ENCODE measurements at places on chromosomes 7 and 10.

DNA sequence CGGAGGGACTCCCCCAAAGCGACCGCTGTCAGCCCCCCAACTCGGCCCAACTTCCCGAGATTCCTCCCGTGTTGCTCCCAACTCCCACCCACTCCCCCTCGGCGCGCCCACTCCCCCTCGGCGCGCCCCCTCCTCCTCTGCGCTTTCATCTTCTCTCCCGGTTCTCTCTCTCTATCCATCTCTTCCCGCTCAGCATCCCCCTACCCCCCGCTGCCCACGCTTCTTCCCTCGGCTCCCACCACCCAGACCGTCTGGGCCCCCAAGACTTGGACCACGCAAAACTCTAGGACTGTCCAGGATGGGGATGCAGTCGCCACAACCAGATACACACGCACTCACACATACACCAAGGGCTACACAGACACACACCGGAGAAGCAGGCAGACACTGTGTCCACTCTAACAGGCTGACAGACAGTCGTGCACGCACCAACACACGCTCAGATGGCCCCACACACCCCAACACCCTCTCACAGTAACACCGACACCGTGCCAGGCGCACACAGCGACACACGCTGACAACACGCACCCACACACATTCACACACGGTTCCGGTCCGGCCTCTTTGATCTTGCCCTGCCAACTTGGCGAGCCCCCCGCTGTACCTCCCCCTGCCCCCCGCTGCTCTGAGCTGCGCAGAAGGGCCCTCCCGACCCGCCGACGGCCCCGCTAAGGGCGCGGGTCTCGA, 1.1 kb downstream of the GRID1 start:
- DNase-seq: no peak

- peak; percentile 68 for DNase-seq
Measured at GRCh38 chr7:36048902-36049240, 104.2 kb upstream of the EEPD1 start.

GRCh38 chr7:69953136-69954067, 355.1 kb downstream of the AUTS2 start:
- no peak for DNase-seq

GRCh38 chr7:137930581-137930980, 71.3 kb downstream of the CREB3L2 start:
- peak; percentile 97 for DNase-seq

- no peak for DNase-seq
Measured at GRCh38 chr10:56028298-56029132, 332.5 kb downstream of the ZWINT start.

DNA sequence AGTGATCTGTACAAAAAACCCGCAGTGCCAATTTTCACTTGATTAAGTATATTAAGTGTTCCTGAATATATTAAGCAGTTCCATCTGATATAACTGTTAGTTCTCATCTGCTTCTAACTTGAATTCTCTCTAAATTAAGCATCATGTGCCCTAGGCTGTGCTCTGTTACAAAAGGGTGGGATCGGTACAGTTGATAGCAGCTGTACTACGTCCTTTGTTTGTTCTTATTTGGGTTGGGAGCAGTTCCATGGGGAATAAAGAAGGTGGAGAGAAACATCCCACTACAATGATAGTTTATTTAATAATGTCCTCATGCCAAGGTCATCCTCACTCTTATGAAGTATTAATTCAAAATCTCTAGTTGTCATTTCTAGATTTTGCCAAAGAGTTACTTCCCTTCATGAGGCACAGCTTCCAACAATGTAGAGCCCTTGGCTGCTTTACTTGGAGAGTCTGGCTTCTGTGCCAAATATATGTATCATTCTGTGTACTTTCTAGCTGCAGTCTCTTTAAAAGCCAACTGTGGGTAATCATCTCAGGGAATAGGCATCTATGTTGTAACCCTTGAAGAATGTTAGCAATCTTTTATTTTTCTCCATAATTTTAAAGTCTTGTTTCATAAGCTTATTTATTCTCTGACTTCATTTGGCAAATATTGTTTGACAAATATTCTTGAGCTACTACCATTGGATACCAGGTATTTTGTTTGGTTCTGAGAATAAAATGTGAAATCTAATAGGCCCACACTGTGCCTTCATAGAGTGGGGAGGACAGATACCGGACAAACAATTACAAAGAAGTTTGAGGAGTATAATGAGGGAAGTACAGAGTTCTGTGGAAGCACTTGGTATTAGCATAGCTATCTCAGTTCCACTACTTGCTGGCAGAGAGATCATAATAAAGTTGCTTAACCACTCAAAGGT, 22.4 kb upstream of the AHR start:
- DNase-seq: peak; percentile 93

DNA sequence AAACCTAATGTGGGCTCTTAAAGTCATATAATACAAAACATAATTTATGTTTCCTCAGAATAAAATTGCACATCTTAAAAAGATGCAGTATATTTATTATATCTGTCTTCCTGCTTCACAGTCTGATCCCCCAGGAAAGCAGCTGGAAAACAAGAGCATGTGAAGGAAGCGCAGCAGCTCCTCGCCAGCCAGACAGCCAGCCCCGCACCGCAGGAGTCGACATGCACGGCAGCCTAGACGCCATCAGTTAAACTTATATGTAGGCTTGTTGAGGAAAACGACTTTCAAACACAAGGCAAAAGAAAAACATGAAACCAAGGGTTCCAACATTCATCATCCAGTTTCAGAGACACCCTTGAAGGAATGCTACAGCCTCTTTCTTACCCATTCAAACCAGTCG, 59.0 kb downstream of the PAXIP1 start:
- no peak for DNase-seq

- peak; percentile 97 for DNase-seq
Measured at GRCh38 chr10:16891375-16892313, 74.4 kb upstream of the RSU1 start.

DNA sequence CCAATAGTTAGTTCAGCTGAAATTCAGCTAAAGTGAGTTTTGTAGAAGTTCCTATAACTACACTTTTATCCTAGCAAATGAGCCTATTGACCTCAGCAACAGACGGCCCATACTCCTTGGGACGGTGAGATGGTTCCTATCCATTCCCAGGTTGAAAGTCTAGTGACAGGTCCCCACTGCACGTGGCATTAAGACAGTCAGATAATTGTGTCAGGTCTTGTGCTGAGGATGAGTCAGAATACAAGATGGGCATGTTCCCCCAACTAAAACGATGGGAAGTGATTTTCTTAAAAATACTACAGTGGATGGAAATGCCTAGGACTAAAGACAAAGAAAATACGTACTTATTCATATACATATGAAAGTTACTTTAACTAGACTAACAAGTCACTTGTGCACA, 2.1 kb downstream of the CAV1 start:
- DNase-seq: peak; percentile 35

DNA sequence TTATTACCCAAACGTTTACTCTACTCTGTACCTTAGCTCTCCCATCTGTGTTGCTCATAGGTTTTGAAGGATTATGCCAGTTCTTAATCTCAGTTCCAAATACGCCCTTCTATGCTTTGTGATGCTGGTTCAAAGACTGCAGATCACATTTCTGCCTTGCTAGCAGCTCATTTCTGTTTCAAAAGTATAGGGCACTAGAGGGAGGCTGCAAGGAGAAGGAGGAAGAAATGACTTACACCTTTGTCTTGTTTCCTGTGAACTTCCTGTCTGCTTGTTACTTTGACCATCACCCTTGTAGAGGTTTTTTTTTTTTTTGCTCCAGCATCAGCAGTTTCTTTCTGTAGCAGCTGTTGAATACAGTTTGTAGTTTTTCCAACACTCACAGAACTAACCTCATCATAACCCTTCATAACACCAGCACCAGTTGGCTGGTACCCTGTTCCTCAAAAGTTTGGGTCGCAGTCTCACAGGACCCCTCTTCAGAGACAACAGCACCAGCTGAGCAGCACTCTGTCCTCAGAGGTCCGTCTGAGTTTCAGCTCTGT, 16.5 kb downstream of the SLK start:
- DNase-seq: no peak

GRCh38 chr7:138032770-138033169, 30.9 kb upstream of the CREB3L2 start:
- no peak for DNase-seq

GRCh38 chr10:110916554-110917346, 2.2 kb downstream of the BBIP1 start:
- peak; percentile 89 for DNase-seq

DNA sequence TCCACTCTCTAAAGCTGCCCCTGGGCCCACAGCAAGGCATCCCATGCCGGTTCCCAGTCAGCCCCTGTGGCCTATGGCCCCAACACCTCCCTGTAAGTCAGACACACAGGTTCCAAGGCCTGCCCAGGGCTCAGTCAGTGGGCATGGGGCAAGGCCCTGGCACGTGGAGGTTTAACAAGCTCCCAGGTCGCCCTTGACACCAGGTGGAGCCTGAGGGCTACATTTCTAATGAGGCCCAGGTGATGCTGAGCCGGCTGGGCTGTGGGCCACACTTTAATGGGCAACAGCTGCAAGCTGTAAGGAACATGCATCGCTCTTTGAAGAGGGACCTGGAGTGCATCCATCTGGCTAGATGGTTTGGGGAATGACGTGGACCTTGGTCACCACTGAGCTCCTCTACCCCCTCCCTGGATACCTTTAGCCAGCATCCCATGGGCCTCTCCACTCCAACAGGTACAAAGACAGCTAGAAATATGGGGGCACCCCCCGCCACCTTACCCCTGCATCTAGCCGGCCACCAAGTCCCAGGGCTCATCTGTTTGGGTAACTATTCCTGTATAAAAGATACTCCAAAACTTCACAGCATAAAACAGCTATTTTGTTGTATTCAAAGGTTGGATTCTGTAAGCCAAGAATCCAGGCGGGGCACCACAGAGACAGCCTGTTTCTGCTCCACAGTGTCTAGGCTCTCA, 122.5 kb downstream of the OAT start:
- DNase-seq: no peak
